Retinal pigment epithelial cell (primary cell): ENCODE measurements at places on chromosomes 7 and 10.

- no peak for DNase-seq
Observed at GRCh38 chr7:16348251-16348650, 73.1 kb downstream of the CRPPA start.

DNA sequence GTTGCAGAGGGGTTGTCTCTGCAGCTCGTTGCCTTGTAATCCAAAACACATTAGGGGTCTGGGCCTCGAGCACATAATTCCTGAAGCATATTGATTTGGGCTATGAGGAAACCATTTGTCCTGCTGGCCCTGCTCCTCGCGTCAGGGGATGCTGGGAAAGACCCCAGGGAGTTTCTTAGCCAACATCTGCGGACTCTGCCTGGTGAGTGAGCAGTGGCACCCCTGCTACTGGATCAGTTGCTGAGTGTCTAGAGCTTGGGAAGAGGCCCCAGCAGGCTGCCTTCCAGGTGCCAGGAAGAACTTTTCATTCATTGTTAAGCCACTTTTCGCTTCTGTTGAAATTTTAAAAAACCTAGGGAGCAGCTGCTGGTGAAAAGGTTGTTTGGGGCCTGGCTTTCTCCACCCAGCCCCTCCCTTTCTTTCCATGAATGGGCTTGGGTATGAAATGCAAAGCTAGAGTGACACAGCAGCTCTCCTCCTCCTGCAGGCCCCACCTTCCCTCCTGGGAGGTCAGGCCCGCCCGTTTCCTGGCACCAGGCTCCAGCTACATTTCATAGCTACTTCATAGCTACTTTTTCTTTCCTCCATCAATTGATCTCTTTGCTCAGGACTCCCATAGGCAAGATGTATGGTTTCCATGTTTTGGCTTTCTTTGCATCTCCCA lies 26.8 kb downstream of the TACR2 start:
- DNase-seq: peak; percentile 15

DNA sequence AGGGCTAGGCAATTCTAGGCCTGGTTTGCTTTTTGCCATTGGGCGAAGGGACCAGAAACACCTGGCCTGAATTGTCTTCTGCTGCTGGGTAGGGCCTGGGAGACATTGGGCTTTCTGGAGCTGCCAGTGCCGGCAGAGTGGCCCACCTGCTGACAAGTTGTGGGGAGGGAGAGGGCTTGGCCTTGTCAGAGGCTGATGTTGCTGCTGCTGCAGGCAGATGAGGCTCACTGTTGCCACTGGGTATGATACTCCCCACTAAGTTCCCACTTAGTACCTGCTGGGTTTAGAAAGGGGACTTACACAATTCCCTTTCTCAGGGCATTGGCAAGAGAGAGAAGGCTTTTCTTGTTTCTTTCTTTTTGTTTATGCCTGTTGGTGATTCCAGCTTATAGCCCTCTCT lies 289.6 kb upstream of the NPVF start:
- DNase-seq: no peak

DNA sequence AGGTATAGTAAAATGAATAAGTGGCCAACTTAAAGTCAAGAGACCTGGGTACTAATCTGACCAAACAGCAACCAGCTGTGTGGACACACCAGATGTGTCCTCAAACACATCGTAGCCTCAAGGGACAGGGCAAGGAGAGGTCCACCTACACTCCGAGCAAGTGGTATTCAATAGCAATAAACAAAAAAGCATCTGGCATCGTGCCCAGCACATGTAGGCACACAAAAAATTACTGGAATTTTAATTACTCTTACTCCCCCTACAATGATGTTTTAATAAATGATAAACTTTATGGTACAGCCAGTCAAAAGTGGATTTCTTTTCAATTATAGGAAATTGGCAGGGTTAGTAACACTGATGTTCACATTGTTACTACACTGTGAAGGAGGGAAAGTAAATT lies 3.5 kb upstream of the RGS10 start:
- DNase-seq: no peak

DNA sequence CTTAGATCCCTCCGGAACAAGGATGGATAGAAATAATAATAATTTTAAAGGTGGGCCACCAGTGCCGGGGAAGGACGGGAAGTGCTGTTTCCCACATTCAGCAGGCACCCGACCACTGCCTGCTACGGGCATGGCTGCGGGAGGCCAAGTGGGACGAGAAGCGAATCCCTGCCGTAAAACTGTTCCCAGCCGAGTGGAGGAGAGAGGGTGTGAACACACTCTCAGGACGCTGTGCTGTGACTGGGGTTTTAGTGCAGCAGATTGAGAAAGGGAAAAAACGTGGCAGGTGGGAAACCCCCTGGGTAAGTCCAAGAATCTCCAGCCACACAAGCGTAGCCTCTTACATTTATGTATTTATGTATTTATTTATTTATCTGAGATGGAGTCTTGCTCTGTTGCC lies 158.8 kb downstream of the DNAJB6 start:
- no peak for DNase-seq

DNA sequence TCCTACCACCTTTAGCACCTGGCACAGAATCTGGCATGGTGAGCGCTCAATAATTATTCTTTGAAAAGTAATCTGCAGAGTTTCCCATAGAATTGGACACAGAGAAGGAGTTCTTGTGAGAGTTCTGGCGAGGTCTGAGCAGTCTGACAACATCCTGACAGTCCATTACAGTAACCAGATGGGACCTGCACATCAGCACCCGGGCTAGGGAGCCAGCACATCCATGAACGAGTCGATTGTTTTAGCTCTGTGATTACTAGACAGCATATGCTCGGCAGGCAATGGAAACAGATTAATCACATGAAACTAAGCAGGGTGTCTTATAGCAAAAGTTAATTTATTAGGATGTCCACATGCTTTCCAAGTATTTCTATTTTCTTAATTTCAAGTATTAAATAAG lies 96.7 kb downstream of the SEMA3D start:
- no peak for DNase-seq

DNA sequence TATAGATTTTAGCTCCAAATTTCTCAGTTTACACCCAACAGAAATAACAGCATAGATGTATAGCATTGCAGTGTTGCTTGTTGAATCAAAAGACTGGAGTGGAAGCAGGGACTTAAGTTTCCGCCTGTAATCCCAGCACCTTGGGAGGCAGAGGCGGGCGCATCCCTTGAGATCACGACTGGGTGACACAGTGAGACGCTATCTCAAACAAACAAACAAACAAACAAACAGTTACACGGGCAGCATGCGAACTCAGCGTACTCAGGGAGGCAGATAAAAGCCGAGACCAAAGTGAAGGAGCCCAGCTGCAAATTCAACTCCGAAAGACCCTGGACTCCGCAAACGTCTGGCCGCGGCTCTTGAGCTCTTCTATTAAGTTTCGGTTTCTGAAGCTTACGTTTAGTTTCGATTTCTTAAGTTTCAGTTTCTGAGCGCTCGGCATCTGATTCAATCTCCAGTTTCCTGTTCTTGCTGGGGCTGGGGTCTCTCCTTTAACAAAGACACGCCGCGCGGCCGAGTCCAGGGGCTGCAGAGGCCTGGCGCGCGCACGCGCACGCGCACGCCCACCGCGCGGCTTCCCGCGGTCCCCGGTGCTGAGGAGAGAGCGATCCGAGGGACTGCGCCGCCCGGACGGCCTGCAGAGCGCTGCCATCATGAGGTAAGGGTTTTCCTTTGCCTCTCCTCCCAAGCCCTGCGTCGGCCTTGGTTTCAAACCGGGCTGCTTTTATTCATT lies at the start of gene IFIT5:
Gene IFIT5 (plus strand): TSS at position 423 of the 733 bp plus-strand sequence. CDS start 231 bp downstream, at position 654.
- no peak for DNase-seq

- DNase-seq: no peak
Observed at GRCh38 chr7:120941064-120941463, 9.5 kb upstream of the ING3 start.
